ENCODE measurements at places on chromosomes 5 and 9.

DNA sequence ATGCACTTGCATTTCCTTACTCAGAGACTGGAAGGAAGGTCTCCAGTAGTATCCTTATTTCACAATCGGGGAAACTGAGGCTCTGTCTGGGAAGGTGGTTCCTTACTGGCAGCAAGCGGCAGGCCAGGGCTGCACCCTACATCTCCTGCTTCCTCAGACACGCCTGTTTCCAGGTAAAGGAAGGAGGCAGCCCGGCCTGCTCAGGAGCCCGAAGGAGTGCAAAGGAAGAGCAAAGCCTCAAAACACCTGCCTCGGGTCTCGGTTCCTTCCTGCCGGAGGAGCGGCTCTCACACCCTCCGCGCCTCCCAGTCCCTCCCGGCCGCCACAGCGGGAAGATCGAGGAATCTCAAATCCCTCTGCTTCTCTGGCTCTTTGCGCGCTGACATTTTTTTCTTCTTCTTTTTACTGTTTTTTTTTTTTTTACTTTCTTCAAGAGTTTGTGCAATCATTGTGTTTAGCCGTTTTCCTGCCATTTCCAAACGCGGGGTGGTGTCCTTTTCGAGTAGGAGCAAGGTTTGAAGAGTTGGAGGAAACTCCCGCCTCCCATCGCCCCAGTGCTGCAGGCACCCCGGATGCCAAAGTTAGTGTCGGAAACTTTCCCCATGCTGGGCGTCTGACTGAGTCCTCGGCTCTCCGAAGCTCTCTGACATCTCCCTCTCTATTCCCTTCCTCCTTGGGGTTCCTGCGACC is 1.0 kb downstream of the GGTA1 start:
- peak; percentile 53 for DNase-seq

DNA sequence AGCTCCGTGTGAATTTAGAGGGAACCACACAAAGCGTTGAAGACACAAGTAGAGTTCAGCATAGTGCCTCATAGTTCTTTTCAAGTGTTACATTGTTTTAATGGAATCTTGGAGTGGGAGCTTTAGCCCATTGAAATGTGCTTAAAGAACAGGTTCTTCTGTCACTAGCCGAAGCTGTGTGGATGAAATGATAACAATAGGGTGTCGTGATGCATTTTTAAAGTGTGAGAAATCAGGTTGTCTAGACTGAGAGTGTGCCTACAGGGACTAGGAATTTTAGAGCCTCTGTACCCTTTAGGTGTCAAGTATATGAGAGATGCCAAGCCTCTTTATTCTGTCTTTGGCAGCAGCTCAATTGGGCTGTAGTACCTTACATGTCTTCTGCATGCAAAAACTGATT is 83.0 kb downstream of the NDUFS4 start:
- DNase-seq, result no peak

DNA sequence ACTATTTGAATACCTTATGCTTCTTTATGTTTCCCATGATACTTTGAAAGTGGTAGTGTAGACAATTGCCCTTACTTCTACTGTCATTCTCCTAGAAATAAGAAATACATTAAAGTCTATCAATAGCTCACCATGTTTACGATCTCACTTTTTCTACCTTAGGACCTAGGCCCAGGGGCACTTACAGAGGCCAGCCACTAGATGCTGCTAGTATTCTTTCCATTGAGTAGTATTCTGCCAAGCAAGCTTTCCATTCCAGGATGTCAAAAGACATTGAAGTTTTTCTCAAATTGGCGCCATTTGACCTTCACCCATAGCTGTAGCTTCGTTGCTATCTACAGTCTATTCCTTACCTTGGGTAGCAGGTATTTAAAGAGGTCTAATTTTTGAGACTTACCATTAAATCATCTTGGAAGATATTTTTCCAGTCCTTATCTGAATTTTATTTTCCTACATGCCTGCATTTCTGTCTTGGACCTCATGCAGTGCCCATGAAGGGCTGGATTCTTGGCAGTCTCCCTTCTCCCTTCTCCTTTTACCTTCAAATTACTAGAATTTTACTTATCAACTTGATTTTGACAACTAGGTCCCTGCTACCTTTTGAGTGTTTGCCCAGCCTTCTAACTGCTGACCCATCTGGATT is 246.0 kb upstream of the NUDT12 start:
- DNase-seq, result peak; percentile 45

GRCh38 chr5:26003966-26004365 is 1034.4 kb downstream of the CDH9 start:
- no peak for DNase-seq

- no peak for DNase-seq
These were observed 186.9 kb downstream of the AUH start for GRCh38 chr9:91174772-91175171.

DNA sequence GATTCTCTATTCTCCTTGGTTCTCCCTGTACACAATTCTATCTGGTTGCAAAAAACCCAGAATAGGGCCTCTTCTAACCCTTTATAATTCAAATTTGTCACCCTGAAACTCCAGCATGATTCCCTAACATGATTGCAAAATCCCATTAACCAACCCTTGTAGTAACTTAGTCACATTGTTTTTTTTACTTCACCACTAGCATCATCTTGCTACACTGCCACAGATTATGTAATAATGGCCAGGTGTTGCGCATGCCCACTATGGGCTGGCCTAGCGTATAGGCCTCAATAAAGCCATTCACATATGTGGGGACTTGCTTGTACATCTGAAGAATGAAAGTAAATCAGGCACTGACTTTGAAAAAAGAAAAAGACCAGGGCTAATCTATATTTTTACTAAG is 25.7 kb downstream of the FAM170A start:
- no peak for DNase-seq

GRCh38 chr5:65127161-65127901 is 354.4 kb downstream of the ADAMTS6 start:
- no peak for DNase-seq

DNA sequence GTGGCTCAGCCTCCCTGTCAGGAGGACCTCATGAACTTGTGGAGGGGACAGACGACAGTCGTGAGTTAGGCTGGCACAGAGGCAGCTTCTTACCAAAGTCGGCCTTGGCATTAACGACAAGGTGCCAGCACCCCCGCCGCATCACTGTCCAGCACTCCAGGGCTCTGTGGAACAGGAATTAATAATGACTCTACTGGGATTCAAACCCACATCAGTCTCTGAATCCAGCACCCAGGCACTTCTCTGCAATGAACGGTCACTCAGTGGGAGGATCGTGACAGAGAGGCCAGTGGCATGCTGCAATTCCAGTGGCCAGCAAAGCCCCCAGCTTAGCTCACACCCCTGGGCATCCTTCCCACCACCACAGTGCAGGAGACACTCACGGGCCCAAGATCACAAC is 263.3 kb upstream of the ADAMTS16 start:
- no peak for DNase-seq

GRCh38 chr9:89994988-89995613 is 390.3 kb downstream of the GADD45G start:
- no peak for DNase-seq

DNA sequence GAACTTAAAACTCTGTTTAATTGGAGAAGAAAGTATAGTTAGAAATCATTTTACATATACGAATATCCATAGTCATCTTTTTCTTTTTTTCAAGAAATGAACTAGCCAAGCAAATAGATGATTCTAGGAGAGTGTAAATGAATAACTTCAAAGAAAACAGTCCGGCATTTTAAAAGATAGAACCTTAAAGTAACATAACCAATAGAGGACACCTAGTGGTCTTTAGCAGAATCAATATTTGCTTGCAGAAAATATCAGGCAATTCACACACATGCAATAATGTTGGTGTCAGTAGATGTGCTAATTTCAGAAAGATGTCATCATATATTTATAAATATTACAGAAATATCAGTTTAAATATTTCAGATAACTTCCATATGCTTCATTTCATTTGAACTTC is 57.1 kb downstream of the HCN1 start:
- no peak for DNase-seq

GRCh38 chr9:116096853-116097252 is 56.7 kb upstream of the PAPPA start:
- DNase-seq, result no peak

DNA sequence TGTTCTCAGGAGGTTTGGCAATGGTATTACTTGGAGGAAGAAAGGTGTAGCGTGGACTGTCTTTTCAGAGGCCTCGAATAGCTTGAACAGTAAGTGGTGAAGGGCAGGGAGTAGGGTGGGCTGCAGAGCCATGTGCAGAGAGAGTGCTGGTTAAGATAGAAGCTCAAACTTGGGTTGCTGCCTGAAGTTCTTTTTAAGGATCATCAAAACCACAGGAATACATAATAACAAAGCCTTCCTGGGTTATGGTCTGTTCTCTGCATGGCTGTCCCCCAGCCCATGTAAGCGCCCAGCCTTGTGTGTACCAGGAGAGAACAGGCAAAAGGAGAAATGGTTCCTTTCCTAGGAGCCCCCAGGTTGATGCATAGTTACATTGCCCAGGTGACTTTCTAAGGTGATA is 43.9 kb downstream of the RCL1 start:
- DNase-seq, result no peak

DNA sequence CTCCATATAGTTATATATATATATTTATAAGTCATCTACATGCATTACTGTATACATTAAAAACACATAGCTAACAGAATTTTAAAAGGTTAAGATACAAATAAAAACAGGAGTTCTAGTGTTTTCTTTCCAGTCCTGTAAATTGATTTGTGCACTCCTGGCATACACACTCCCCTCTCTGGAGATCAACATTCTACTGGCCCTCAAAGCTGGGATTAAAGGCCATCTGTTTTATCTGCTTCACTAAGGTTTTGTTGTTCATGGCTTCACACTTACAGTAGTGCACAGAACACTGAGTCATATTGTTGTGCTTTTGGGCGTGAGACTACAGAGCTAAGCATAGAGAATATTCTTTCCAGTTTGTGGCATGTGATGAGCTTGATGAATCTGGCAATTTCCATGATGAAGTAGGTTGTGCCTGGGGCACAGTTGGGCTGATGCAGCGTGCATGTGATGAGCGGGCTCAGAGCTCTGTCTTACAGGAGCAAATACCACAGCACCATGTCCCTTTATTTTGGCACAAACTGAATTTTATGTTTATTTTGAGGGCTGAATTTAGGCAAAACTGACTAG is 98.2 kb downstream of the TAF11L14 start:
- DNase-seq, result no peak

Measured in right forelimb (tissue), 1 donor.